Activated naive CD8-positive, alpha-beta T cell treated with anti-CD3 and anti-CD28 coated beads, Interleukin-2, amount 10 ng/mL, durations not matched to agents 7 days and 5 days (primary cell): ENCODE measurements at places on chromosomes 3 and 15.

DNA sequence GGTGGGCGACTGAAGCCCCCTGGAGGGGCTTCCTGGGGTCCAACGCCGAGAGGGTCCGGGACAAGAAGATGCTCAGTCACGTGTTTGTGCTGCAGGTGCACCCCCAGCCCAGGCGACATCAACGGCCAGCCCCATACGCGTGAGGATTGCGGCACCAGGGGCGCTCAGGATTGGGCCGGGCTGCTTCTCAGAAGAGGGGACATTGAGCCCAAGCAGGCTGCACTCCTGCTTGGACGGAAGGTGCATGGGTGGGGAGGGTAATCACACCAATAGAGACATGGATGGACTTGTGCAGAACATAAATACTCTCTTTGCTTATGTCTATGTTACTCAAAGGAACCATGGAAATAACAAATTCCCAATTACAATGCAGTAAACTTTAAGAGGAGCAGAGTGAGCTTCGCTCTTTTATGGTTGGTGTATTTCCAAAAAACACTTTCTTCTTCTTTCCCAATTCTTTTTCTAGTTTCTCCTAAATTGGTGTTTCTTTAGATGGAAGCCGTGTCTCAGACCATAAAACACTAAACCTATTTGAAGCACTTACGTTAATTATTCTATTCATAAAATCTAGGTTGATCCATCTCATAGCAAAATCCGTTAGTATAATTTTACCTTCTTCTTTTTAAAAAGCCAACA is 182.7 kb downstream of the GOLGA6L6 start:
- DNase-seq, result no peak

GRCh38 chr15:42253300-42253699 is 19.7 kb upstream of the GANC start:
- no peak for DNase-seq

DNA sequence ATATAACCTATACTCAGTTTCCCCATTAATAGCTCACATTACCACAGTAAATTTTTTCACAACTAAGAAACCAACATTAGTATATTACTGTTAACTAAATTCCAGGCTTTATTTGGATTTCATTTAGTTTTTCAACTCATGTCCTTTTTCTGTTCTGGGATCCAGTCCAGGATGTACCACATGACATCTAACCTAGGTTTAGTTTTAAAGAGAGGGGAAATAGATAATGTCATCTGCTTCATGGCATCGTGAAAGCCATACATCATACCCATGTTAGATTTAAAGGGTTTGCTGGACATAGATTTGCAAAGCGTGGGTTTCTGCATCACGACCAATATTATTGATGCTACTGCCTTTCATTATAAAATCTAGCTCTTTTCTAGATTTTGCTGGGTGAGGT is 33.2 kb upstream of the RPP14 start:
- no peak for DNase-seq

DNA sequence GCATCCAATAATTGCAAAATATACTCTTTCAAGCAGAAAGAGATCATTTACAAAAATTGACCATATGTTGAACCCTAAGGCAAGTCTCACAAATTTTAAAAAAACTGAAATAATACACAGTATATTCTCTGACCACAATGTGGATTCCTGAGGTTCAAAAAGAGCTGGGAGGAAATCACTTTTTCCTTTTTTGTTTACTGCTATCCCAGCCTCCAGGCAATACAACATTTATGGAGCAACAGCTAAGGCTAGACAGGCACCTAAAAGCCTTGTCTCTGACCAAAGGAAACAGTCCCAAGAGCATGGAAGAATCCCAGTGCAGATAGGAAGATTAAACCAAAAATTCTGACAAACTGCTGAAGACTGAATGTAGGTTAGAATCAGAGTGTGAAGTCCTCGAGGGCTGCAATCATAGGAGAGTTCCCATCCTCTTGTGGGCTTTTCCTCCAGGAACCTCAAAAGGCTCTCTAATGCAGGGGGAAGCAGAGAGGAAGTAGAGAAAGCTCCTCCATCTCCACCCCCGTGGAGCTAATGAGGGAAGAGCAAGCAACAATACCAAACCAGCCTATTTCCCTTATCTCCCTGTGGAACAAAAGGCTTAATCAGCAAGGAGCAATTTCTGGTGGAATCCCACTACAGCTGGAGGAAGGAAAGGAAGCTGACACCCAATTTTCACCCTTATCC is 57.0 kb downstream of the TMCC1 start:
- no peak for DNase-seq

- DNase-seq, result no peak
These were observed 86.0 kb upstream of the LPP start for GRCh38 chr3:188067932-188068331.

DNA sequence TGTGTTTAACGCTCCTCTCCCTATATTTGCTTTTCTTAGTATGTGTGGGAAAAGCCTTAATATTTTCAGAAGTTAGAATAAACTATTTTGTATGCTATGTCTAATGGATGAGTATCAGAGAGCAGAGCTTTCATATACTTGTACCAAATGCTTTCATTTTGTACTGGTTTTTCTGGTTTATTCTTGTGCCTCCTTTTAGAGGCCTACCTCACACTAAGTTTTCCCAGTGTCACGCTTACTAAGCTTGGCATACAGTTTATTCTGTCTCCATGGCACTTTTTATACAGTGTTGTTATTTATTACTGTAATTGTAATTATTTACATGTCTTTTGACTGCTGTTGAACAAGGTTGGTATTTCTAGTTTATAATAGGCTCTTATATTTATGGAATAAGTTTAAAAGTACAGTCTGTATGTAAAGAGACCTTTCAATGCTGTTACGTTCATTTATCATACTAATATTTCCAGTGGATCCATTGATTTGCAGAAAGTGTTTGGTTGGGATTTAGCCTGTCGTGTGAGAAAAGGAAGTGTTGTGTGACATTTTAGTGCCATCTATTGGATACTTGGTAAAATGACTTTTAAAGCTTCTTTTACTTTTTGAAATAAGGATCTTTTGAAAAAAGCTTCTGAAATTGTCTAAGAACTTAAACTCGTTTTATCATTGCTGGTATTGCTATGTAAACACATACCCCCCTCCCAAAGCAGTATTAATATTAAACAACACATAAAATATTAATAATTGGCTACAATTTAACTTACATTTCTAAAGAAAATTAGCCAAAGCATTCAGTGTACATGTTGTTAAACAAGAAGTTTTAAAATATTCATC is 5.2 kb upstream of the EBLN2 start:
- DNase-seq, result no peak

GRCh38 chr3:52800079-52800478 is 5.5 kb downstream of the ITIH3 start:
- no peak for DNase-seq

DNA sequence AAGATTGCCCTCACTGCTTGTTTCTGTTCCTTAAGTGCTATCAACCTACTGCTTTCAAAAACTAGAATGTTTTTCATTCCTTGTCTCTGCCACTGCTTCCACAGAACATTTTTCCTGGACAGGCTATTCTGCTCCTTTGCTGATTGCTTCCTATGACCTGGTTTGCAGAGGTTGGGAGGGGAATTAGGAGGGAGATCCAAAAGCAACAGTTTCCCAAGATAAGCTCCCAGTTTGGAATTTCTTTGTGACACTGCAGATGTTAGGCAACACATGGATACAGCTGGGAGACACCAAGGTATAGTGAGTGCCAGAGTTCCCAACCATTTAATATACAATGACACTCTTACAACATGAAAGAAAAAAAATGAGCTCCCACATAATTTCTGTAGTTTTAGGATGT is 1036.5 kb downstream of the ROBO2 start:
- no peak for DNase-seq

DNA sequence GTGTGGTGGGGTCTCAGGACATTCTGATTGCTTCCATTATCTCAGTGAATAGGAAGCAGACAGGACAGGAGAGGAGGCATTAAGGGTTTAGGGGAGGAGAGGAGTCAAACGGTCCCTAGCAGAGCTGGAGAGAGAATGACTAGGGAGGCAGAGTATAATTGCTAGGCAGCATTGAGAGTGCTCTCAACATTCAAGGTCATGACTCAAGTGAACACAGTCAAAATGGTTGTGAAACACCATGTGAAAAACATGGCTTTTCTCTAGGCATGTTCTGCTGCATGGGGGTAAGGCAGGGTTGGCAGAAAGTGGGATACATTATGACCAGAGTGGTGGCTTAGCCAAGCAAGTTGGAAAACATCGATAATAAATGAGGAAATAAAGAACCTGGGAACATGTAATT is 19.5 kb upstream of the HRH1 start:
- no peak for DNase-seq

DNA sequence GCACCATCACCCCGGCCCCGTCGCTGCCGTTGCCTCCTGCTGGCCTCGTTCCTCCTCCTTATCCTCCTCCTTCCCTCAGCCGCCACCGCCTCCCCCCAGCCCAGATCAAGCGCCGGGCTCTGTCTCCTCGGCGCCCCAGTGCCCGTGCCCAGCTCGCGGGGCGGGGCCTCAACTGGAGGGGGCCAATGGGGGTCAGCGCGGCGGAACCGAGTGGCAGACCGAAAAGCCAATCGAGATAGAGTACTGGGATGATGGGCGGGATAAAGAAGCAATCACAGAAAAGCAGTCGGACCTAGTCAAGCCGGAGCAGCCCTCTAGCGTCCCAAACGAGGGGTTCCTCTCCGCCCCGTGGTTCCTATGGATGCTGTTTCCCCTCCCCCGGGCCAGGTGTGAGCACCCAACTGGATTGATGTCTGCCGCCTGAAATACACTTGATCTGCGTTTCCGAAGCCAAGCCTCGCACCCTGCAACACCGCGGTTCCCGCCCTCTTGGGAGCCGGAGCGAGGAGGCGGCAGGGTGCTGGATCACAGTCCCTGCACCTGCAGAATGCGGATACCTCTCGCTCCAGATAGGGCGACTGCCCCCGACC is at the start of gene FRMD5:
Gene FRMD5 (minus strand): TSS at position 121 of the 590 bp plus-strand sequence.
- DNase-seq, result peak; percentile 85

DNA sequence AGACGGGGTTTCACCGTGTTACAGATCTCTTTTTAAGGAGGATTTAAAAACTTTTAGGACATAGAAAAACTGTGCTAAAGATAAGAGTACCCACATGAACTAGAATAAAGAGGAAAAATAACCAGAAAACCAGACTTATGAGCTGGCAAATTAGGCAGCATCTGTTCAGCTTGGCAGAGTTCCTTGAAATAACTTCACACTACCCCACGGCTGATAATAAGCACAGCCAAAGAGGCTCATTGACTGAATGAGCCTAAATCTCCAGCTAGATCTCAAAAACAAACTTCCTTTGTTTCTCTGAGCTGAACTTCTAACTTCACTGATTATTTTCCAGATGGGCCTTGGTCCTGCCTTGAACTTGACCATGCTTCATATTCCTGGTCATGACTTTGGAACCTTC is 26.7 kb upstream of the PIK3R4 start:
- no peak for DNase-seq

- no peak for DNase-seq
These were observed 329.8 kb upstream of the PDZRN3 start for GRCh38 chr3:73954506-73954905.

DNA sequence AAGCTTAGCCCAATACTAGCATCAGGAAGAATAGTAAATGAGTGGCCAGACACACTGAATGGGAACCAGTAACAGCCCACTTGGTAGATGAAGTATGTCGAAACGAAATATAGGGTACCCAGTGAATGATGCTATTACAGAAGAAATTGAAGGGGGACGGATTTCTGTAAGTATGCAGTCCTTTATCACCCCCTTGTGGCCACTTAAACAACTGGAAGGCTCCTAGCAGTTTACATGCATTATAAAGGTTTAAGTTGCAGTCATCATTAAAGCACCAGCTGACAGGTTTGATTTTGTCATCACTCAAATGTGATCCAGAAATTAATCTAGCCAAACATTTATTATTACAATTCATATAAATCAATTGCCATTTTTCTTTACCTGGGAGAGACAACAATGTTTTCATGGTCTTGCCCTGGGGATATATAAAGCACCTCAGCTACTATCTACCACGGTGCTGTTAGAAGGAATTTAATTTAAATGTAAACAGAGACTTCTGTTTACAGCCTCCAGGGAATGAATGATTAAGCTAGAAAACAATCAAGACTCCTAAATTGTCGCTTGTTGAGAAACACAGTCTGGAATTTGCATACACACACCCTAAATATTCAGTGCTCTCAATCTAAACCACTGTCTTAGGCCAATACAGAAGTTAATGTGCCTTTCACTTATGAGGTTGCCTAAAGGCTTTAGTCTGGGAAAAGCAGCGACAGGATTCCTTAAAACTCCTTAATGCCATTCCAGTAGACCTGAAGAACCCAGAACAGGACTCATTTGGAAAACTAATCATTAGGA is 7.8 kb downstream of the EIF1B start:
- no peak for DNase-seq

DNA sequence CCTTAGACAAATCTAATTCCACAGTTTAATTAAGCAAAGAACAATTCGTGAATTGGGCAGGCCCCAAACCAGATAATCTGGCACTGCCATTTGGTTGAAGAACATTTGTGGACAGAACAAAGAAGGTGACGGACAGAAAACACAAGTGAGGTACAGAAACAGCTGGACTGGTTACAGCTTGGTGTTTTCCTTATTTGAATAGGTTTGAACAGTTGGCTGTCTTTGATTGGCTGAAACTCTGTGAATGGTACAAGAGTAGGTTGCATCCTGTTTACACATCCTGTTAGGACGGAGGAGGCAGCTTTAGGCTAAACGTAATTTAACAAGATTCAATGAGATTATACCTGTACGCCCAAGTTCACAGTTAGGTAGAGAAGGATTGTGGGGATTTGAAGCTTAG is 114.4 kb downstream of the LPP start:
- DNase-seq, result no peak

DNA sequence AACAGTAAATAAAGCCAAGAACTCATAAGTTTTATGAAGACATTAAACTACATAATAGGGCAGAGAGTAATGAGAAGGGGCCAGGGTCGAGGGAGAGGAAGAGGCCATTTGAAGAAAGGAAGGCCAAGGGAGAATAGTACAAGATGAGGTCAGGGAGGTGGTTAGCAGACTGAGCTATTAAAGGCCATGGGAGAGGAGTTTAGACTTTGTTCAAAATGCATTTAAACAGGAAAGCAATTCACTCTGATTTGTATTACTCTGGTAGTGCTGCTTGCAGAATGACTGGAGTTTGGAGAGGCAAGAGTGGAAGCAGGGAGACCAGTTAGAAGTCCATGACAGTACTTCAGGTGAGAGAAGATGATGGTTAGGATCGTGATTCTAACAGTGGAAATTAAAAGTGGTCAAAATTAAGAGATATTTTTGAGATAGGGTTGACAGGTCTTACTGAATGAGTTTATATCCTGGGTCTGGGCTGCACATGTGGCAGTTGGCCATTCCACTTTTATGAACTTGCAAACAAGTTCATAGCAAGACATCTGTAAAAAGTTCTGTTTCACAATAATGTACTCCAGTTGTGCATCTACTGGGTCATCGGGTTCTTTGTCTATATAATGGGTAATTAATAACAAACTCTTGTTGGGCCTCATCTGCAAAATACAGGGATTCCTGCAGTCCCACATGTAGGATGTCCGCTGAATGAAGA is 16.3 kb downstream of the PPP2R3A start:
- DNase-seq, result no peak

DNA sequence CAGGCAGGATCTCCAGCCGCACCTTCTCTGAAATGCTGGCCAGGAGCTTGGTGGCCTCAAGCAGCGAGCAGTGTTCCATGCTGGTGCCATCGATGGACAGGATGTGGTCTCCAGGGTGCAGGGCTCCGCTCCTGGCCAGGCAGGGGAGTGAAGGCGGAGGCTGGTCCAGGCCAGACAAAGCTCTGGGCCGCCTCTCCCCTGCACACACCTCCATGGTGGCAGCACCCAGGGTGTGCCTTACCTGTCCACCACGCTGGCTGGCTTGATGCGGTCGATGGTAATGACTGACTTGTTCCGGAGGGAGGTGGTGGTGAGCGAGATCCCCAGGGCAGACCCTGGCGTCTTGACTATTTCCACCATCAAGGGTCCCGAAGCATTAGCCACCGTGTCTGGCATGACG is 20.0 kb downstream of the GRIP2 start:
- peak; percentile 12 for DNase-seq

GRCh38 chr3:60217156-60217911 is 1033.9 kb downstream of the FHIT start:
- DNase-seq, result no peak
